ENCODE measurements at places on chromosomes 7 and 10.
A peak's percentile ranks its signal among the peaks of the same experiment; 100 is the strongest.

DNA sequence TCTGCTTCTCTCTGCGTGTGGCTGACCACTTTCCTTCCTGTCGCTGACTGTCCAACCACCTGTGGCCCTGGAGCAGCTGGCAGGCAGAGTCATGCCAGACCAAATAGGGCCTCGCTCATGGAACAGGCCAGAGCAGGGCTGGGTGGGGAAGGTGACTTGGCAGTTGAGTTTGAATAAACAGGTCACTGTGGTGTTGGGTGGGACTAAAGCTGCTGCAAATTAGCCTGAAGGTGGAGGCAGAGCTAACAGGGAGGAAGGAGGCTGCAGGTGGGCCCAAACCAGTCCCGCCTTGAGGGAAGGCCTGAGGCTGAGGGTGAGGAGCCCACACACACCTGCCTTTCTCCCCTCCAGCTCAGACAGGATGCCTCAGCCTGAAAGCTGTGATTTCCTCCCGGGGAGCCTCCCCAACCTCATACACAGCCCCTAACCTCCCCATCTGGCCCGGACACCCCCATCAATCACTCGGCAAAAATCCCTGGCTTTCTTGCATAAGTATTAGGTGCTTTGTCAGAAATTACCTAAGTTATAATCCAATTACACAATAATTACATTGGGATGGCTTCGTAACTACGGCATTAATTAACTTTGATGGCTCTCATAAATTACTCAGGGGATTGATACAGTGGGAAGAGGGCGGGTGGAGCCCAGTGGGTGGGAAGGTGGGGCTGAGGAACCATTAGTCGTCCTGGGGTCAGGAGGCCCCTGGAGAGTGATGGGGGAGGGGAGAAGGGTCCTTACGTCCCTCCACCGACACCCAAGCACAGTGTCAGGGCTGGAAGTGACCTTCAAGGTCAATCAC, 97.7 kb upstream of the PCBD1 start:
- no peak for DNase-seq

GRCh38 chr7:55069271-55069792, 50.5 kb downstream of the EGFR start:
- no peak for DNase-seq

GRCh38 chr10:132532749-132533560, 4.6 kb upstream of the INPP5A start:
- DNase-seq = no peak

DNA sequence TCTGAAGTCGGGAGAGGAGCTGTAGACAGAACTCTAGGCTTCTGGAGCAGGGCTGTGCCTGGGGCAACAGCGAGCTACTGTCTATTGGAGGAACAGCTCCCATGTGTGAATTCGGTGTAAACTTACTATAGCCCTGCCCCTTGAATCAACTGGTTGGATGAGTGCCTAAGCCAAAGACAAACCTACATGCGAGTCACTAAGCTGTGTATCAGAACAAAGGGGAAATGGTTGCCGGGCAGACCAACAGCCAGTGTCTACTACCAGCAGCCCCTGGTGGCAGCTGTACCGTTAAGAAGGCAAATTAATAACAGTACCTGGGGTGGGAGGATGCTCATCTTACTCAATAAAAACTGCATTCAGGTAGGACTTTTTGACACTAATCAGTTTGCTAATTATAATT, 343.6 kb downstream of the ACTR3B start:
- no peak for DNase-seq

- no peak for DNase-seq
These were observed 156.6 kb downstream of the ADRA2A start for GRCh38 chr10:111233439-111233838.

DNA sequence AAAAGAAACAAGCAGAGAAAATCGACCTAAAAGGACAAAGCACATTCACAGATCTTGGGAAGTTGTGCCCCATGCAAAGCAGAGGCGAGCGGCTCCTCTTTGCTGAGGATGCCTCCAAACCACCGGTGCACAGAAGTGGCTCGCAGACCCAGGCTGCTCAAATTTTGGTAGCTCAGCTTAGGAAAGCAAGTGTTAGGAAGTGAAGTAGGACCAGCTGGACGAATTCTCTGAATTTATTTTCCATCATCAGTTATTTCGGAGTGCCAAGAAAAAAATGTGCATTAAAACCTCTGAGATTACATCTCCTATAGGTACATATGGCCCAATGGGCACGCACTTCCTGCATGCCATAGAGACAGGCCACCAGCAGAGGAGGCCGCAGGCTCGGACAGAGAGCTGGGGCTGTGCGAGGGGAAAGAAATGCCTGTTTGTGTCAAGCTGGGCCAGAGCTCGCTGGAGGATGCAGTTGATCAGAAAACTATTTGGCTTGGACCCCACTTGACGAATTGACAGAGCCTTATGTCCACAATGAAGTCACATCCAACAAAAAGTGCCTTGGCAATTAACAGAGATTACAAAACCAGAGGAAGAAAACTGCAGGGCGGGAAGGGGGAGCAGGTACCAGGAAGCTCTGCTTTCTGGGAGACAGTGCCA, 122.3 kb upstream of the LYZL2 start:
- peak; percentile 37 for DNase-seq

GRCh38 chr10:17431871-17432311, 22.5 kb downstream of the ST8SIA6 start:
- DNase-seq = no peak

DNA sequence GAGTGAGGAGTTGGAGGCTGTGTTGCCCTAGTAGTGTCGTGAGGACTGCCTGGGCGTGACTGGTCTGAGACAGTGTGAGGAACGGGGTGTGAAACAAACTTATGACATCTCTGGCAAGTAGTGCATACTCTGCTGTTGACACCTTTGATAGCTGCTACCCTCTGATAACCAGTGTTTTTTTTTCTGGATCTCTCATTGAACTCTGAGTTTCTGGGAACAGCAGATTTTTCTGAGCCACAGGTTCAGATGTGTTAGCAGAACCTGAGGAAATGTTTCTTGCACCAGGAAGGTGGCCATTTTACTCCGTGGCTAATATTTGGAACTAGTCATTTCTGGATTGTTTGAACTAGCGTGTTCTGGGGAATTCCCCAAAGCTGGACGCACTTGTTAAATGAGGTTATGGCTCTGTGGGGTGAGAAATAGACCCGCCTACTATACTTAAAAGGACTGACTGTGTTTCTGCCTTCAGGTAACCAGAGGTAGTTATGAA, 52.9 kb downstream of the AUTS2 start:
- no peak for DNase-seq

DNA sequence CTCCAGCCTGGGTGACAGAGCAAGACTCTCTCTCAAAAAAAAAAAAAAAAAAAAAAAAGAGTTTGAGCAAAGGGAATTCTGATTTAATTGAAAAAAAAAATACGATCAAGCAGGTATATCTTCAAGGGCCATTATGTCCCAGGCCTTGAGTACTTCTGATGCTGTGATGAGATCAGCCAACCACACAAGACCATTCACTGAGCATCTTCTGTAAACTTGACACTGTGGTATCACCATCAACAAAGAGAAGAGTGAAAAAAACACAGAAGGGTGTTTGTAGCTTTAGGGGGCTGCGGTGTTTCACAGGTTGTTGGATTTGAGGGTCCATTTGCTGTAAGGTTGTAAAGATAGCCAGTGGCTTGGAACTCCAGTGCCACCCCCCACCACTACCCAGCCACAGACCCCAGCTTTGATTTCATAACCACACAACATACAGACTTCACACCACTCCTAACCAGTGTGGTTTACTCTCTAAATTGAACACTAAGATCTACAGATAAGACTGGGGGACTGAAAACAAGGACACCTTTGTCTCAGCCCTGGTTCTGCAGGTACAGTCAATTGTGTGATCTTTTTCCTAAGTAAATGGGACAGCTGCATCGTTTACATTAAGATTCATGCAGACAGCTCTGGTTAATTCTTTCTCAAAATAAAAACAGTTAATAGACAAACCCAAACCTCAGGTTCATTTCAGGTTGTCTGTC, 66.4 kb downstream of the CDC123 start:
- no peak for DNase-seq

GRCh38 chr10:110680273-110681020, 36.3 kb downstream of the RBM20 start:
- no peak for DNase-seq

GRCh38 chr10:4046712-4047354, 261.8 kb upstream of the KLF6 start:
- DNase-seq = no peak

- no peak for DNase-seq
These were observed 83.9 kb downstream of the ADCY1 start for GRCh38 chr7:45657890-45658715.

DNA sequence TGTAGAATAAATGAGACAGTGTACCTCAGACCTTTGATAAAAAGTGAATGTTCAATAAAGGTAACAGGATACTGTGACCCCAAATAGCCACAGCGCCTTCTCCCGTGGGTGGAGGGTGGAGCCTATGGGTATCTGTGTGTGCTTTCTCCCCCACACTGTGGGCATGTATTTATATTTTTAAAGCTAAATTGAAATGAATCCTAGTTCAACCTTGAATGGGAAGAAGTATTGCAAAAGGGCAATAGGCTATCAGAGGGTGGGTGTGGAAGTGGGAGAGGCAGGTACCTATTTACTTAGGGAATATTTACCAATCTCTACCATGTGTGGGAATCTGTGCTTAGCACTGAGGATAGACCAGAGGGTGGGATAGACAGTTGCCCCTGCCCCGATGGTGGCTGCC, 68.9 kb downstream of the PFKFB3 start:
- DNase-seq = no peak

- no peak for DNase-seq
These were observed 4.1 kb downstream of the PIP4K2A start for GRCh38 chr10:22710139-22710745.

- DNase-seq = no peak
These were observed 113.3 kb downstream of the ITGA8 start for GRCh38 chr10:15606377-15606776.

DNA sequence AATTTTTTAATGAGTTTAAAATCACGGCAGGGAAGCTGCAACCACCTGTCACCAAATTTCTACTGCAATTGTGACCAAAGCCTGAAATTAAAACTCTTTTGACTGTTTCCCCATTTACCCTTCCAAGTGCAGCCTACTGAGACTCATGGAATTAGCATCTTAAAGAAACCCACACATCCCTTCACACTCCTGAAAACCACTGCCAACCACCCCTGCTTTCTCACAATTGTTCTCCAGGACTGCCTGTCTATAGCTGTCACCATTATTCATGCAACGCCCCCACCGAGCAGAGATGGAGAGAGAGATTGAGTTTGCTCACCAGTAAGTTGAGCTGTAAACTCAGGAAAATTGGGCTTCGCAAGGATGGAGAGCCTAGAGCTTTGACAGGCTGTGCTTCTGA, 383.8 kb upstream of the SORCS1 start:
- no peak for DNase-seq

DNA sequence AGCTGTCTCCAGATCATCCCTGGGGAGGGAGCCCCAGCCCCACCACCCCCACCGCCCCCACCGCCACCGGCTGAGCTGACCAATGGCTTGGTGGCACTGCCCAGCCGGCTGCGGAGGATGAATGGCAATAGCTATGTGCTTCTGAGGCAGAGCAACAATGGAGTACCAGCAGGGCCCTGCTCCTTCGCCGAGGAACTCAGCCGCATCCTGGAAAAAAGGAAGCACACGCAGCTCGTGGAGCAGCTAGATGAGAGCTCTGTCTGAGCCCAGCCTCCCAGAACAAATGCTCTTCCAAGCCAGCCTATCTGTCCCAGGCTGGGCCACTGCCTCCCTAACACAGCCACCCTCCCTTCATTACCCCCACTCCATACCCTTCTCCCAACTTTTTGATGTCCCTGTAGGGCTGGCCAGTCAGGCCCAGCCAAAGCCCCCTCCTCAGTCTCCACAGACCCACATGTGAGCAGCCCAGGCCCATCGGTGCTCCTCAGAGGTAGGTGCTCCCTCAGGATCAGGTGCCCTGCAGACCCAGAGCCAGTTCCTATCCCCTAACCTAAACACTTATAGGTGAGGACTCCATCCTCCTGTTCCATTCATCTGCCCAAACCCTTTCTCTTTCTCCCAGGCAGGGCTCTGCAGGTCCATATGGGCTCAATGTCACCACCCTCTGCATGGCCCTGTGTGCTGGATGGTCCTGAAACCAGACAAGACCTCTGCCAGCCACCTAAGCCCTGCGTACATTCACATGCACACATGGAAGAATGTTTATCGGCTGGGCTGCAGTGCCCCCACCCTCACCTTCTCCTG, 3.2 kb downstream of the MRPL43 start:
- DNase-seq = no peak

GRCh38 chr7:27168265-27168947, 3.1 kb upstream of the HOXA9 start:
- DNase-seq = peak; percentile 51

DNA sequence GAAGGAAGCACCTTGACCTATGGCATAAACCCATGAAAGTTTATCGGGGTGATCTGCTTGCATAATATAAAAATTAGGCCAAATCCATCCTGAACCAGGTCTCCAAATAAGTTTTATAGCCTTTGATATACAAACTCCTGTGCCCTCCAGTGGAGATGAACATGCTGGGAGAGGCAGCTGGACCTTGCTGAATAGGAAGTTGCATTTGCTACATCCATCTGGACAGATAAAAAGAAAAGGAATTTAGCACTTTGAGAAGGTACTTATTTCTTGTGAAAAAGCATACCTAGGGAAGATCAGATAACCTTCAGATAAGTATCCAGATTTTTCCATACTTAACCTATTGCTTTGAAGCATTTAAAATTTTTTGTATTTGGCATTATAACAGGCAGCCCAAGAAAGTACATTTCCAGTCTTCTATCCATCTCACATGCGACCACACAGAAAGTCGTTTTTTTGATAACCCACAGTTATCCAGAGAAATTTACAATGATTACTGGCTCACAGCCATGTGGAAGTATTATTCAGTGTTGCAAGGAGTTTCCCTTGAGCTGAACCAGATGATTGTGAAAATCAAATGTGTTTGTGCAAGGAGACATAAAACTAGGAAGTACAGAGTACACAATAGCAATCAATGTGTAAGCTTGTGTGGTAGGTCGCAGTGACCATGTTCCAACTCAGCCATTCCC, 124.4 kb upstream of the STK17A start:
- no peak for DNase-seq

DNA sequence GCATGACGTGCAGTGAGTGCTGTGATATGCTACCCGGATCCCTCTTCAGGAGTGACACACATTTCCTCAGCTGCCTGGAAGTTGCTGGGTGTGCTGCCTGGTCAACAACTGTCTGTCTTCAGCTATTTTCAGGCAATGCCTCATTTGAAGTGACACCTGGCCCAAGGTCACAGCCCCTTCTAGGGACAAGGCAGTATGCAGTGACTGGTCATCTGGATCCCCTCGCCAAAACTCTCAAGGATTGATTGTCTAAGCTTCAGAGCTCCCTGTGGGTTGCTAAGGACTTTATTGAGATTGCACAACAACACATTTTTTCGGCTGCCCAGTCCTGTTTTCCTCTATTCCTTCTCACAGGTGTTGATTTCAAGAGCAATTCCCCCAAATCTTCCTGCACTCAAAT, 108.8 kb downstream of the GNAI1 start:
- DNase-seq = no peak

GRCh38 chr7:132536654-132537395, 39.4 kb downstream of the PLXNA4 start:
- no peak for DNase-seq

GRCh38 chr10:91127341-91128082, 93.0 kb upstream of the PCGF5 start:
- DNase-seq = no peak
